Stimulated activated CD8-positive, alpha-beta memory T cell treated with anti-CD3 and anti-CD28 coated beads, Interleukin-15, amount 100 ng/mL, for 1 hour (primary cell): ENCODE measurements at places on chromosomes 5 and 9.

DNA sequence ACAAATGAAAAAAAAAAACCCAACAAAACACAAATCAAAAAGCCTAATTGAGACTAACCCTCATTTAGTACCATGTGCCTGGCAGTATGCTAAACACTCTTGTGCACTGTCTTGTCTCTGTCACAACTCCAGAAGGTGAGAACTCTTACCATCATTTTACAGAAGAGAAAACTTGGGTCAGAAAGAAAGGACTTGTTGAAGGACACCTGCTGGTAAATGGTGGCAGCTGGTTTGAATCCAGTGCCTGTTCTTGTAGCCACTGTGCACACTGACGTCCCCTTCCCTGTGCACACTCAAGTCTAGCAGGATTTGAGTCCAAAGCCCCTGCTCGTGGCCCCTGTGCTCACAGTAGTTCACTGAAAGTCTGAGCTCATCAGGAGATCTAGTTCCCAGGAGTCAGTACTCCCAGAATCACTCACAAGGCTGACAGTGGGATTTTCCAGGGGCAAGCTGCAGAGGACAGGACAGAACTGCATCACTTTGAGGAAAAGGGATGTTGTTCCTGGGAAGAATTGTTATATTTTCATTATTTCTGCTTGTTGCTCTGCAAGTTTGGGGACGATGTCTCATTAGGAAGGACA is 43.0 kb upstream of the HSD17B4 start:
- no peak for DNase-seq

- no peak for DNase-seq
These were observed 68.5 kb upstream of the FBXW11 start for GRCh38 chr5:172074896-172075295.

GRCh38 chr5:31133488-31133887 is 60.0 kb upstream of the CDH6 start:
- DNase-seq = no peak

GRCh38 chr5:44046619-44047364 is 342.4 kb downstream of the FGF10 start:
- DNase-seq = no peak

DNA sequence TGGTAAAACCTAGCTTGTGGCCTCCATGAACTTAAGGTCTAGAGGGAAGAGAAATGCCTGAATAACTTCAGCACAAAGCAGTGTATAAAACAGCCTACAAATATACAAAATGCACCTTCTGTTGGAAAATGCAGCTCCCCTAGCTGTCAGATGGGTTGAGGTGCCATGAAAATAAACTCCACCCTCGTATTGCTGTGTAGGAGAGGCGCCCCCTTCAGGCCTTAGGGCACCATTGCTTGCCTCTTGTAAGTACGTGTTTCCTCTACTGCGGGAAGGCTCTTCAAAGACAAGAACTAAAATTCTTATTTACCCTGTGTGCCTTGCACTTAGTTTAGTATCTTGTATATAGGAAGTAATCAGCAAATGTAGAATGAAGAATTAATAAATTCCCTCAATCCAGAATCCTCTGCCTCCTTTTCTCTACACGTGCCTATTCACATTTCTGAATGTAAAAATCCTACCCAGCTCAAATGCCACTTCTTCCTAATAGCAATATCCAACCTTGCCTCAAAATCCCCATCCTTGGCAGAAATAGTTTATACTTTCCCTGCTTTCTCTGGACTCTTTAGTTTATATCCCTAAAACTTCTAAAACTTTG is 393.7 kb upstream of the PDE4D start:
- no peak for DNase-seq

- no peak for DNase-seq
These were observed 135.4 kb upstream of the CCDC152 start for GRCh38 chr5:42621242-42621641.

GRCh38 chr9:94014920-94015319 is 59.8 kb upstream of the BARX1 start:
- no peak for DNase-seq

- DNase-seq = no peak
These were observed 20.3 kb downstream of the AOPEP start for GRCh38 chr9:94746541-94747370.

DNA sequence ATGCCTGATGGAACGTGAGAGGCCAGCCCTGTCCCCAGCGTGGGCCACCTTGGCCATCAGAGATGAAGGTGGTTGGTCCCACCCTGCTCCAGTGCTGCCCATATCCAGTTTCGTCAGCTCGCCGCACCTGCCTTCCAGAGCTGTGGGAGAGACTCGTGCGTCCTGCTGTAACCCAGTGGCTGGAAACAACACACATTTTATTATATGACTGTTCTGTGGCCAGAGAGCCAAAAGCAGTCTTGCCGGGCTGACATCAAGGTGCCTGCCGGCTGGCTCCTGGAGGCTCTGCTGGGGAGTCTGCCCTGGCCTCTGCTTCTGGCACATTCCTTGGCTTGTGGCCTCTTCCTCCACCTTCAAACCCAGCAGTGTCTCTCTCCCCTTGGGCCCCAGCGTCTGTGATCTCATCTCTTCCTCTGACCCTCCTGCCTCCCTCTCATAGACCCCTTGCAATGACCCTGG is 94.7 kb downstream of the RXRA start:
- no peak for DNase-seq

GRCh38 chr9:21234153-21234687 is 5.6 kb downstream of the IFNA14 start:
- no peak for DNase-seq

DNA sequence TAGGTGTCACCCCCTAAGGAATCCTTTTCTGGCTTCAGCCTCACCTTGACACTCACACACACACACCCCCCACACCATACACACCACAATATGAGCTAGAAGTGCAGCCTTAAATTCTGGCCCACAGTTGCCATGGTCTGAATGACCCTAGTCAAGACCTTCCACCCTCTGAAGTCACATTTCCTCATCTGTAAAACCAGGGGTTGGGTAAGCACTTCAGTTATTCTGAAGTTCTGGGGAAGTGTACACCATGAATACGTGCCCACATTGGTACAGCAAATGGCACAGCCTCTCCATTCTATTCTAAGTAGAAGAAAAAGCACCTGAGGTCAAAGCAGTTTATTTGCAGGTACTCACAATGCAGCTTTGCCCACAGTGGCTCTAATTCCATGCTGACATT is 372.8 kb upstream of the KLF4 start:
- DNase-seq = no peak

DNA sequence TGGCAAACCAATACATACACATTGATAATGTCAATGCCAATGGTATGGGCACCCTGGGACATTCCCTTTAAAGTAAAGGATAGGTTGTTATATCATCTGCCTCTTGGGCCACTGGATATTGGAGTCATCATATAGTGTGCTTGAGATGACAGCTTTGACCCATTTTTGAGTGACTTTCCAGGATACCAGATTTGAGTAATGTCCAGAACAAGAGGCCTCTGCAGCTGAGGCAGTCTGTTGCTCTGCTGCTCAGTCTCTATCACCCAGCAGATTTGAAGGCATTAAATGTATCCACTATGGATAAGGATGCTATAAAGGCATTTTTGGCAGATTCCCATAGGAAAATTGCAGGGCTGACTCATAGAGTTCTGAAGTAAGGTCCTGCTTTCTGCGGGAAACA is 525.6 kb upstream of the SEMA6A start:
- DNase-seq = no peak

DNA sequence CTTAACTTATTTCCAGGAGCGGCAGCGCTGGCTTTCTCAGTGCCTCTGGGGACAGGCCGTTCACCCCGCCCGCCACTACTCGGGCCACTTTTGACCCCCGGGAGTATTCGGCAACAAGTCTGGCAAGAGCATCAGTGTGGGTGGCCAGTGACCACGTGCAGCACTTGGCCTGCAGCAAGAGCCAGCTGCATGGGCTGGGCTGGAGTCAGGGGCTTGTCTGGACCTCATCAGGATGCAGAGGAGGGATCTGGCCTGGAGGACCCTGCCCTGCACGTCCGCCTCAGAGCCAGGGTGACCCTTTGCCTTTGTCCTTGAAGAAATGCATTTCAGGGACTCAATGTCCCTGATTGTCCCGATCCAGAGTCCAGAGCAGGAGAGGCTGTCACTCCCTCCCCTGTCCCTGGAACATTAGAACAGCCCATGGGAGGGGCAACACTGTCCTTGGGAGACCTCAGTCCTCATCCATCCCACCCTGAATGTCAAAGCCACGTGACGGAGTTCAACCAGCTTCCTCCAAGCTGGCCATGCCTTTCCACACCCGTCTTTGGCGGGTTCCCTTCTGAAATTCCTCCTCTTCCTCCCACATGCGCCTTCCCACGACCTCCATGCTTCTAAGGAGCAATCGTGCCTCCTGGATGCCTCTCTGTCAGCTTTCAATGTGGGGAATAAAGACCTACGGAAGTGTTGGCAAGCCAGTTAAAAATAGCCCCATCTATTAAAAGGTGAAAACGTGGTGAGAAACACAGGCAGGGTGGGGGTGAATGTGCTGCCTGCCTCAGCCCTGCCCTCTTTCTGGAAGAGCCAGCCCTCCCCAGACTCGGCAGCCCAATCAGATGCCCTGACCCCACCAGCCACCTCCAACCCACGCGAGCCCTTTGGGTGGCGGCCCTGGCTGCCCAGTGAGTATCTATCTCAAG is 99.0 kb downstream of the OLFM1 start:
- no peak for DNase-seq

DNA sequence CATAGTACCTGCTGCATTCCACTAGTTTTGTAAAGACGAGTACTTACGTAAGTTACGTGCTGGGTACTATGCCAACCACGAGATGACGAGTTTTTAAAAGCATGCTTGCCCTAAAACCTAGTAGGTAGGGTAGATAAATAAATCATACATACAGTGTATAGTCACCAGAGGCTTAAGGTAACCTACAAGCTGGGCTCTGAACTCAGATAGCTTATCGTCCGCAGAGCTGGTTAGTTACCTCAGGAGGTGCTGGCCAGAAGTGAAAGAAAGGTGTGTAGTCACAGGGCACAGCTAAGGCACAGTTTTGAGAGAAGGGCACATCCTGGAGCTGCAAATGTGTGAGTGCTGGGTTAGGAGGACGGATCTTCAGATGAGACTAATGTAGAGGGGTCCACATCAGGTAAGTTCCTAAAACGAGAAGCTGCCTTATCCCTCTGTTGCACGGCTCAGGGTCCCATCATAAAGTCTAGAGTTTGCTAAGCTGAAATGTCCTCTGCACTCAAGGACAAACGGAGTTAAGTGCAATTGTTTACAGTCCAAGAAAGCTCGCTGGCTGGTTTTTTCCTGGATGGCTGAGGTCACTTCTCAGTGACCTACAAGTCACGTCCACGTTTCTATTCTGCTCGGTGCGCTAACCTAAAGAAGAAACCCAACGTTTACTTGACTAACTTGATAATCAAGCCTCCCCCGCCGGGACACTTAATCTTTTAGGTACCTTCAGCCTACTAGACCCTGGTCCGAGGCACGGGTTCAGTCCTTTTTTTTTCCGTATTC is 1.1 kb upstream of the SNX24 start:
- DNase-seq = no peak
